ENCODE measurements at places on chromosomes 11 and 22.

- DNase-seq = no peak
These were observed 203.5 kb upstream of the GUCY1A2 start for GRCh38 chr11:107221748-107222285.

DNA sequence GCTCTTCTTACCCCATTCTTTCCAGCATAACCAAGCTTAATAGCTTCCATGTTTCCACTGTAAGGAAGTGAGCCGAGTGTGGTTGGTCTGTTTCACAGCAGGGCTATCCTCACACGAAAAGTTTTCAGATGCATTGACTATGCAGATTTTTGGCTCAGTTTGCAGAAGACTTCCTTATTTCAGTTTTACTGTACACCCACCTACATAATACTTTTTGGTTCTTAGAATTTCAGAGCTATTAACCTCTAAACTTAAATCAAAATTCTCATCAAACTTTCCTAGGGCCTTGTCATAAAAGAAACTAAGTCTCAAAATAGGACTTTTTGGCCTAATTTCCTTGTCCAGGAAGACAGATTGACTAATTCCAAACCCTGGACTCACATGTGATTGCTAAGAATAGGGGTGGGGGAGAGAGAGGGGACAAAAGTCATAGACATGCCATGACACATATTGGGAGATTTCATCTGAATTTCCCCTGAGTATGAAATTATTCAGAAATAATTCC, 7.3 kb upstream of the EHF start:
- peak; percentile 49 for DNase-seq

GRCh38 chr22:17380359-17381087, 11.3 kb downstream of the CECR2 start:
- DNase-seq = no peak

DNA sequence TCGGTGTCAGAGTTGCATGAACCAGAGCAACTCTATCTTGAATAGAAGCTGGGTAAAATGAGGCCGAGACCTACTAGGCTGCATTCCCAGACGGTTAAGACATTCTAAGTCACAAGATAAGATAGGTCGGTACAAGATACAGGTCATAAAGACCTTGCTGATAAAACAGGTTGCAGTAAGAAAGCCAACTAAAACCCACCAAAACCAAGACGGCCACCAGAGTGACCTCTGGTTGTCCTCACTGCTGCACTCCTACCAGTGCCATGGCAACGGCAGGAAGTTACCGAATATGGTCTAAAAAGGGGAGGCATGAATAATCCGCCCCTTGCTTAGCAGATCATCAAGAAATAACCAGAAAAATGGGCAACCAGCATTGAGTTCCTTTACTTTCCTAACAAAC, 2.4 kb upstream of the KAT5 start:
- DNase-seq = no peak

DNA sequence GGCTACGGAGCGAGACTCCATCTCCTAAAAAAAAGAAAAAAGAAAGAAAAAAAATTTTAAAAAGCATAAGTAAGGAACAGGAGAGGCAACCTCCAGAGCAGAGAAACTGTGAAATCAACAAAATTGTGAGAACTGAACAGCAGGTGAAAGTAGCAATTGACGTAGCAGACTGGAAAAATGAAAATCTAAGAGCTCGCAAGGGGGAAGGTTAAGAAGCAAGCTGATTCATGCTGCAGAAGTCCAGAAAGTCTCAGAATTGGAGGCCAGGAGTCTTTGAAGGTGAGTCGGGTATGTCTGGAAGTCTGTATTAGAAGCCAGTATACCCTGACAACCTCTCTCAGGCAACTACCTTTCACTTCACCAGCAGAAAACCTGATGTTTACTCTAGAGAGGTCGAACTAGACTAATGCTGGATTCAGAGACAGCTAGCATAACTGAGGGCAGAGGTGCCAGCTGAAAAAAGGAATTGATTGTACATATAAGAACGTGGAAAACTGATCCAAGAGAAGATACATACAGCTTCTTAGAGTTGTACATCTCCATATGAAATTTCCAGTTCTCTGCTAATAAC, 161.5 kb downstream of the WNT11 start:
- no peak for DNase-seq

DNA sequence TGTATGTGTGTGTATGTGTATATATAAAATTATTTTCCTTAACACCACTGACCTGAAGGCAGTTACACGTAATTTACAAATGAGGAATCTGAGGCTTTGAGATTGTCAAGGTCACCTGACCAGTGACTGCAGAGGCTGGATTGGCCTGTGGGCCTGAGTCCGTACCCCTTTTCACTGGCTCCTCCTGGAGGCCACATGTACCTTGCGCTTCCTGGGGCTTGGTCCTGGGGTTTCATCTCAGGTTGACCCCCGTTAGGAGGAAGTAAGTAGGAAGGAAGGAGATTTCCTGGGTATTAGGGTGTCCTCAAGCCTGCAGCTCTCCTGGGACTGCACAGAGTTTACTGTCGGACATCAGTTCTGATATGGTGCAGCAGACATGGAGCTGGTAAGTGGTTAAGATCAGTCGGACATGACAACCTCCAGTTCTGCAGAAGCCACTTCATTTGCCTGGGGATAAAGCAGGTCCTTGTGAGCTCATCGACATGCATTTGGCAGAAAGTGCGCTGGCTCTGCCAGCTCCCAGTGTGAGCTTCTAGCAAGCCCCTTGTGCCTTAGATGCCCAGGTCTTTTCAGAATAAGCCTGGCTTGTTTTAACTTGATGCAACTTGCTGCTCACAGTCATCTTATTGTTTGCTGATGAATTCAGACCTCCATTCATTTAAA, 36.6 kb downstream of the ST3GAL4 start:
- DNase-seq = peak; percentile 39

DNA sequence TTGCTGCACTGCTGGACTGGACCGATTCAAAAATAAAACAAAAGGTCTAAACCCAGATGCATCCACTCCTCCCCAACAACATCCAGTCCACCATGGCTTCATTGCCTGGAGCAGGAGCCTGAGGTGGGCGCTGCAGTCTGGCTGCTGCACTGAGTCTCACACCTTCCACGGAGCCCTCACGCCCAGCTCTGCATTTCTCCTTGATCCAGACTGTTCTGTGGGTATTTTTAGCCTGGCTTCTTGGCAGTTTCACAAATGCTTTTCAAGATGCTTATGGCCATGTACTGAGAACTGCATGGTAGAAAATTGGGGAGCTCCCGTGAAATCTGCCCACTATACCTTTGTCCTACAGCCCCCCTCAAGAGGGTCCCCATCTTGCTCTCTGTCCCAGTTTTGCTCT, 53.3 kb upstream of the JAM3 start:
- no peak for DNase-seq

DNA sequence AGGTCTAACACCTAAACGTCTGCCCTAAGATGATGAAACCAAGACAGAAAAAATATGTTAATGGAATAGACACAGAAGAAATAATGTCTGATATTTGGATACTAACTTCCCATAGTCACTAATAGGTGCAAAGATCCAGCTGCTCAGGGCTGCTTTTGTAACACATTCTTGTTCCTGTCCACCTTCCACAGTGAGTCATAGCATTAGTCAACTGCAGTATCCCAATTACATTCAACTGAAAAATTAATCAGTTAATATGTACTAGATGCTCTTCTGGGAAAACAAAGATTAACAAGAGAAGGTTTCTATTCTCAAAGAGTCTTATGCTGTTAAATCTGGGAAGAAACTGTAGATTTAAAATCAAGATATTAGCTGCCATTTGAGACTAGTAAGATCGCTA, 47.6 kb downstream of the HEPHL1 start:
- no peak for DNase-seq

GRCh38 chr11:68528630-68529029, 68.1 kb downstream of the PPP6R3 start:
- DNase-seq = no peak

GRCh38 chr22:41459431-41459830, 9.1 kb downstream of the PHF5A start:
- no peak for DNase-seq

DNA sequence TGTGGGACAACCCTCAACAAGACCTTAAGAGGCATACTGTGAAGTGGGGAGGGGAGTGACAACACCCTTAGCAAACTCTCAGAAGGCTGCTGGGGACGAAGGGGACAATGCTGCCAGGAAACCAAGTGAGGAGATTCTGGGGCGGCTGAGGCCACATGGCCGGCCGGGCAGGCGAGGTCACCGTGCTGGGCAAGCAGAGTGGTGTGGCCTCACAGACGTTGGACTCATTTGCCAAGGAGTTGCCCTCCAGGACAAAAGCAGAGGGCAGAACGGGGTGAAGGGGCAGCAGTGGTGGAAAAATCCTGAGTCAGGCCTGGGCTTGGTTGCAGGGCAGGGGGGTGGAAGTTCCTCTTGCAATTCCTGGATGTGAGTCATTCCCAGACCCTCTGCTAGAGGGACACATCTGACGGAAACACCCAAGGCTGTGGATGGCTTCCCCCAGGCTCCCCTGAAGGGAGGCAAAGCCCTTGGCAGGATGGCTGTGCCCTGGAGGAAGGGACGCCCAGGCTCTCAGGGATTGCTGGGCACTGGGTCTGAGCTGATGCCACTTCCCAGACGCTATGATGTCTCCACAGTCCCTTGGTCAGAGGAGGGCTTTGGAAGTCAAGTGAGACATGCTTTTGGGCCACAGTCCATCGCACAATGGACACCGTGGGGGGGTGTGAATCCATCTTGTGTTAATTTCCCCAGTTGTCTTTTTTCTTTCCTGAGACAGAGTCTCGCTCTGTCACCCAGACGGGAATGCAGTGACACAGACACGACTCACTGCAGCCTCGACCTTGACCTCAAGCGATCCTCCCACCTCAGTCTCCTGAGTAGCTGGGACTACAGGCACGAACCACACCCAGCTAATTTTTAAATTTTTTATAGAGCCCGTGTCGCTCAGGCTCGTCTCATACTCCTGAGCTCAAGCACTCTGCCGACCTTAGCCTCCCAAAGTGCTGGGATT, 16.2 kb upstream of the SHANK3 start:
- no peak for DNase-seq

GRCh38 chr11:114130629-114131277, 71.2 kb downstream of the ZBTB16 start:
- DNase-seq = no peak

- DNase-seq = no peak
These were observed 13.6 kb upstream of the EED start for GRCh38 chr11:86230921-86231434.

- no peak for DNase-seq
These were observed 483.0 kb downstream of the BRD1 start for GRCh38 chr22:49344656-49345055.

DNA sequence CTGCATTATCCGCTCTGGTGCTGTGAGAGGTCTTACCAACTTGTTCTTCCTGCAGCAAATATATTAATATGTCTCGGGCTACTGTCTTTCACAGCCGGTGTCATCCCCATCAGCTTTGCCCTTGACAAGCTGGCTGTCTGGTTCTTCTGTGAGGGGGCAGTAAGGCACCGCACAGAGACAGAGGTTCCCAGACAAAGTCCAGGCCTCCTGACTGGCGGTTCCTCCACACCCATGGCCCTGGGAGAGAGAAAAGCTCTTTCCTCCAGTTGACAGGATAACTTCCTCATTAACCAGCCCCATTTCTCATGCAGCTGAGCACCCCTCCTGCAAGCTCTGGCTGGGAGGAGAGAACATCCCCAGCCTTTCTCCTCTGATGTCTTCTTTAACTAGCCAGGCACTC, 212.5 kb upstream of the SEZ6L start:
- DNase-seq = no peak

GRCh38 chr11:83044958-83045712, 26.6 kb downstream of the RAB30 start:
- DNase-seq = no peak

DNA sequence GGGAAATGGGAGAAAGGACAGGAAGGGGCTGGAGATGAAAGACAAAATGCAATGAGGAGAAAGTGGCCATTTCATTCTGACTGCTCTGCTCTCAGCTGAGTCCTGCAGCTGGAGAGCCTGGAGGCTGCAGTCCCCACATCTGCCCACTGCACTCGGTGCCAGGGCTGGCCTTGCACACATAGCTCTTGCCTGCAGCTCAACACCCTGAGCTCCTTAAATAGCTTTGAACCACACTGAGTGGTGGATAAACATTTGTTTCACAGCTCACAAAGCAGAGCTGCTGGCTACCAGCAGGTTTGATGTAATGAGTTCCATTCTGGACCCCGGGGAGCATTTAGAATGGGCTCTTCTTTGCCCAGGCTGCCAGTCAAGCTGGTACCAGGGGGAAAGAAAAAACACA, 426.1 kb upstream of the CADM1 start:
- peak; percentile 72 for DNase-seq

- DNase-seq = no peak
These were observed 25.8 kb downstream of the SLC22A12 start for GRCh38 chr11:64616817-64617216.

GRCh38 chr11:114307524-114308203, 11.5 kb downstream of the NNMT start:
- no peak for DNase-seq

DNA sequence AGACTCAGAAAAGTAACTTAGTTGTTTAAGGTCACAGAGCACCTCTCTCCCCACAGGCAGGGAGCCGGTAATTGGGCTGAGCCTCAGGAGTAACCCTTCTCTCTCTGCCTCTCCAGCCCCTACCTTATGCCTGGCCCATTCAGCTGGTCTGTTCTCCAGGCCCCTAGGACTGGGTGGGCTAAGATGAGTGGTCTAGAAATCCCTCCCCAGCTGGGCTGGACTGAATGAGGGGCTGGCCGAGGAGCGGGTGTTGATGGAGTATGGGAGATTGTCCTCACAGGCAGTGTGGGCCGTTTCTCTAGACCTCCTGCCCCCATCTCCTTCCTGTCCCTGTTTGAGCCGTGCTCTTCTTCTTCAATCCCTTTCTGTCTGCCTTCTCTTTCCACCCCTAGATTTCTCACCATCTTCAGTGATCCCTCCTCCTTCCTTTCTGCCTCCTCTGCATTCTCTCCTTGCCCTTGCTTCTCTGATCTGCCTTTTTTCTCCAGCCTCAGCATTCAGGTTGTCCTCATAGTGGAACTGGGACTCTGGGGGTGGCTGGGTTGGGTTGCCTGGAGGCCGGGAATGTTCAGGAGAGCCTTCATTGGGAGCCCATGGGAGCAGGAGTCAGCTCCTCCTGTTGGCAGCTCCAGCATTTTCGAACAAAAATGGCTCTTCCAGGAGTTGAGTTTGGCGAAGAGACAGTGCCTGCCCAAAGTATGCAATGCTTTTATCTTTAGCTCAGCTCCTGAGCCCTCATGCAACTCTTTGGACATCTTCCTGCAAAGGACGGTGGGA, 7.6 kb downstream of the ST3GAL4 start:
- DNase-seq = no peak

All from GM12865 (cell line).